ENCODE measurements at places on chromosomes 3 and 15. TPM values are rescaled to one million over a fixed set of nuclear protein-coding genes. Genes with fewer than 3 reads are reported as not detected.

GRCh38 chr3:152079980-152080379 is 188.7 kb upstream of the MBNL1 start:
- H3K27me3 ChIP-seq: no peaks in the 10 kb centered on the region
- no peak overlapping the region for H3K4me3 ChIP-seq
- H3K36me3 ChIP-seq: no peaks in the 10 kb centered on the region
- H3K27ac ChIP-seq: no peak overlapping the region

DNA sequence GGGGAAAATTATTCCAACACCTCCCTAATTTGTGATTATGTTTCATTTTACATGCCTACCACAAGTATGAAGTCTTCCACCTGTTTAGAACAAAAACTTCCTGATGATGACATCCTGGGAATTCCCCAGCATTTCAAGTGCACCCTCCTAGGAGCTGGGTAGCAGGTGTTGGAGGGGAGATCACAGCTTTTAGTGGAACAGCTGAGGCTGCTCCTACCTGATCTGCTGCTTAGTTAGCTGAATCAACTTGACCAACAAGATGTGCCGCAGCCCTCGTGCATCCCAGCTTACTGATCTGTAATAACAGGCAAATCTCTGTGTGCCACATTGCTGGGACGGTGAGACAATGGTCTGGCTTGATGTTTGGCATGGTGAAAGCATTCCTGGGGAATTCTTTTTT is 29.7 kb downstream of the TRAK1 start:
- peaks cover 44% of the 10 kb centered on the region for H3K4me1 ChIP-seq
- DNase-seq: no peak

DNA sequence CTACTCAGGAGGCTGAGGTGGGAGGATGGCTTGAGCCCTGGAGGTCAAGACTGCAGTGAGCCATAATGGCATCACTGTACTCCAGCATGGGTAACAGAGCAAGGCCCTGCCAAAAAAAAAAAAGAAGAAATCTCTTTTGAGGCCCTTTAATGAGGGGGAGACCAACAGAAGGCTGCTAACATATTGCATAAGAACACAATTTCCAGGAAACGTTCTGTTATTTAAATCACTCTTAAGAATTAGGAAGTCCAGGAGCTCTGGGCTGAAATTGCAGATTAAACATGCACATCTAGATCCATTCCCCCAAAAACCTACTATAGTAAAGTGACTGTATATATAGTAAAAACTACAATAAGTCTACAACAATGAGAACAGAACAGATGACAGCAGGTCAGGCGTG is 16.1 kb upstream of the BLM start:
- no peaks in the 10 kb centered on the region for H3K27me3 ChIP-seq
- peaks cover 9% of the 10 kb centered on the region for H3K36me3 ChIP-seq
- H3K27ac ChIP-seq: no peak overlapping the region
- no peak for DNase-seq

- no peaks in the 10 kb centered on the region for H3K27me3 ChIP-seq
- no peak for DNase-seq
- no peak overlapping the region for H3K4me3 ChIP-seq
- H3K4me1 ChIP-seq: no peaks in the 10 kb centered on the region
- H3K27ac ChIP-seq: no peak overlapping the region
- H3K36me3 ChIP-seq: no peaks in the 10 kb centered on the region
These were observed 15.3 kb downstream of the PLXNB1 start for GRCh38 chr3:48414376-48415250.

DNA sequence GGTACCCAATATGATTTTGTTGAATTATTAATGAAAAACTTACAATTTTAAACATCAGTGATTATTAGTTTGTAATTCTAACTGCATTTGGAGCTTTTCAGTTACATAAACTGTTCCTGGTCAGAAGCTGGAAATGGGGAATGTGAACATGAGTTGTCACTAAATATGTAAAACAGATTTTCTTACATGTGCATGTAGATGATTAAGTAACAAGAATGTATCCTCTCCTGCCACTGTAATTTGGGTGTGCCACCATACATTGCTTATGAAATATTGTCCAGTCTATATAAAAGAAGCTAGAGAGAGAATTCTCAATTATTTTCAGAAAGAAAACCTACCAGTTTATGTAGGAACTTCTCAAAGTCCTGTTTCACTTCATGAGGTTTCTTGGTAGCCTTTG is 91.6 kb upstream of the FGF7 start:
- no peaks in the 10 kb centered on the region for H3K4me1 ChIP-seq
- H3K36me3 ChIP-seq: peaks cover 5% of the 10 kb centered on the region
- no peak for DNase-seq
- no peaks in the 10 kb centered on the region for H3K27me3 ChIP-seq

Gene LEKR1
- 0.81 TPM for total RNA-seq

Gene BFSP2
- 0.42 TPM for total RNA-seq

Gene MYO5C
- total RNA-seq: 3.2 TPM

Gene STAB1
- 0.05 TPM for total RNA-seq

All from activated CD8-positive, alpha-beta T cell treated with anti-CD3 and anti-CD28 coated beads, Interleukin-2, amount 10 ng/mL, durations not matched to agents 7 days and 5 days (primary cell).